ENCODE measurements at places on chromosomes 5 and 9.
A peak's percentile ranks its signal among the peaks of the same experiment; 100 is the strongest.

DNA sequence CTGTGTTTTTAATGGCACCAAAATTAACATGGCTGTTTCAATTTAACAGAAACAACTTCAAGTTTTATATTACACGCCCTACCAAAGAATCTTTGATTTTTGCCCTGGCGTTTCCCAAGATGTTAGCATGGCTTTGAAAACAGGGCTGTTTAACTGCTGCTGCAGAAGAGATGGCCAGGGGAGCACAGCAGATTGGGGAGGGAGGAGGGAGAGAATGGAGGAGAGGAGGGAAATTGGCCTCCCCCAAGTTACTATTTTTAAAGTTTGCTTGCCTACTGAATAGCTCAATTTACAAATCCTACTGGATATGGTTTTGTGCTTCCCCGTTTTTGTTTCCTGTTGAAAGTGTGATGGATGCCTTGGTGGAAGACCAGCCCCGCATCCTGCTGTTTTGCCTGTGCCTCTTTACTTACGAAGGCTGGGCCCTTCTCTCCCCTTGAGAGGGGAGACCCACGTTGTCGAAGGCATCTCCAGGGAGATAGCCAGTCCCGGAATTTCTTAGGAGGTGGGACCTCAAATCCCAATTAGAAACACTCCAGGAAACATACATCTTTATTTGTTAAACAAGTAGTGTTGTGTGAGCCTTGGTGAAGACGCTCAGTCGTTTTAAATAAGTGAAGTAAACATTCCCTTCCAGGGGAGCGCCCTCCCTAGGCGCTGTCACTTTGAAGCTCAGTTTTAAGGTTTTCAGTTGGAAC lies 98.6 kb downstream of the AOPEP start:
- DNase-seq: no peak

DNA sequence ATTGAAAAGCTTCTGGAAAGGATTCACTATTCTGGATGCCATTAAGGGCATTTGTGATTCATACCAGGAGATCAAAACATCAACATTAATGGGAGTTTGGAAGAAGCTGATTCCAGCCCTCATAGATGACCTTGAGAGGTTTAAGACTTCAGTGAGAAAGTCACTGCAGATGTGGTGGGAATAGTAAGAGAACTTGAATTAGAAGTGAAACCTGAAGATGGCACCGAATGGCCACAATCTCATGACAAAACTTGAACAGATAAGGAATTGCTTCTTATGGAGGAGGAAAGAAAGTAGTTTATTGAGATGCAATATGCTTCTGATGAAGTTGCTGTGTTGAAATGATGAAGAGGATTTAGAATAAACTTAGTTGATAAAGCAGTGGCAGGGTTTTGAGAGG lies 254.6 kb upstream of the SLC24A2 start:
- no peak for DNase-seq

- no peak for DNase-seq
Measured at GRCh38 chr5:4868140-4868735, 271.9 kb upstream of the ADAMTS16 start.

- no peak for DNase-seq
Measured at GRCh38 chr5:163094492-163095180, 342.8 kb upstream of the CCNG1 start.

- DNase-seq: no peak
Measured at GRCh38 chr5:67971971-67972821, 243.4 kb upstream of the PIK3R1 start.

GRCh38 chr5:95741458-95741857 lies 10.3 kb downstream of the RHOBTB3 start:
- no peak for DNase-seq

- peak; percentile 35 for DNase-seq
Measured at GRCh38 chr9:134025606-134026541, 593 bp downstream of the BRD3OS start.

DNA sequence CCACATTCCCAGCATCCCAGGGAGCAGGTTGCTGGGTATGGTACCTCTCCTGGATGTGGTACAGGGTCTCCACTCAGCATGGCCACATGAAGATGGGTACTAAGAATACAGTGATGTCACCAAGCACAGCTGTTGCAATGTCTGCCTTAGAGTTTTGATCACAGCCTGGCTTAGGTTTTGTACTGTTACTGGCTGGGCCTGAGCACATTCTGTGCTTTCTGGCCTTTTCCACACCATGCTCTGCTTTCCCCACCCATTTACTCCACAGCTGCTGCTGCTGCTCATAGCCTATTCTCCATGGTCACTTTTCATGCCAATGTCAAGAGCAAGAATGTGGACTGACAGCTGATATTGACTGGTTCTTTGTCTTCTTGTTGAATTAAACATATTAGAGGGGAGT lies 481.9 kb downstream of the ARHGEF28 start:
- no peak for DNase-seq

DNA sequence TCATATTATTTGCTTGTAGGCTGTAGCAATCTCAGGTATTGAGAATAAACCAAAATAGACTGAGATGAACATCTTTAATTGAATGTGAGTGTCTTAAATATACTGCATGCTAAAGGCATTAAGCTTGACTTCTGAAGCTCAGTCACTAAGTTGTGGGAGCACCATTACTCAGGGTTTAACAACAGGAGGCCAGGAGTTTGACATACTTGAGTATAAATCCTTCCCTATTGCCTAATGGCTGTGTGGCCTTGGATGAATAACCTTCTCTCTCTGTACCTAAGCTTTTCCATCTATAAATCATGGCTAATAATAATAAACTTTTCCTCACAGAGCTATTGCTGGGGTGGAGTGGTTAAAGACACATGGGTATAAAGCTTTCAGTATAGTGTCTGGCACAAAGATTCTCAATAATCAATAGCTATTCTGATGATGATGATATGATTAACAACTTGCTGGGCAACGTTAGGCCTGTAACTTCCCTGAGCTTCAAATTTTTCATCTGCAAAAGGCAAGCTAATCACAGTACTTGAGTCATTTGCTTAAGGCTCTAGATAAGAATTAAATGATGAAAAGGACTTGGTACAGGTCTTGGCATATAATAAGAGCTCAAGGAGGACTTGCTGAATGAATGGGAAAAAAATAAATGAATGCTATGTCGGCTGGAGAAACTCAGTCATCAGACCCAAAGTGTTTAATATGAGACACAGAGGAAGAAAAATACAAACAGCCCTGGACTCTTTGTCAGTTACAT lies 174.0 kb upstream of the IL12B start:
- DNase-seq: no peak

DNA sequence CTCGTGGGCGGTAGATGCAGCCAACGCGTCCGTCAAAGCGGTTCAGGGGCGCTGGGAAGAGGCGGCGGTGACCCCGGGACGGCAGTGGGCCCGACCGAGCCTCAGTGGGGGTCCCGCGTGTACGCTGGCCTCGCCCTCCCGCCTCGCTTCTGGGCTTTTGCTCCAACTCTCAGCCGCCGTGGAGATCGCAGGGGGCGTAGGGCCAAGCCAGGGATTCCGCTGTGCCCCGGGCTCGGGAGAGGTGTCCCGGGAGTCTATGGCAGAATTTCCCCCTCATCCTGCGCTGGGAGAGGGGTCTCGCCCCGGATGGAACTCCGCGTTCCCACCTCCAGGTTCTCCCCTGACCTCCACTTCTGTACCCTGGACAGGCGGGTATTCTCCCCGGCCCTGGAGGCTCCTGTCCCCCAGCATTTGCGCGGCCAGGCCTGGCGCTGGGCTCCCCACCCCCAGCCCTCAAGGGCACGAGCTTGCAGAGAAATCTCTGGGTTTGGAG lies 131.9 kb downstream of the MRPL36 start:
- DNase-seq: no peak

- DNase-seq: peak; percentile 37
Measured at GRCh38 chr5:154520861-154521453, 42.9 kb upstream of the HAND1 start.

GRCh38 chr9:129511285-129511900 lies 109.5 kb downstream of the C9orf50 start:
- DNase-seq: no peak

- no peak for DNase-seq
Measured at GRCh38 chr9:127886401-127886972, 9.0 kb upstream of the AK1 start.

- DNase-seq: no peak
Measured at GRCh38 chr9:2496169-2496568, 125.4 kb upstream of the VLDLR start.

DNA sequence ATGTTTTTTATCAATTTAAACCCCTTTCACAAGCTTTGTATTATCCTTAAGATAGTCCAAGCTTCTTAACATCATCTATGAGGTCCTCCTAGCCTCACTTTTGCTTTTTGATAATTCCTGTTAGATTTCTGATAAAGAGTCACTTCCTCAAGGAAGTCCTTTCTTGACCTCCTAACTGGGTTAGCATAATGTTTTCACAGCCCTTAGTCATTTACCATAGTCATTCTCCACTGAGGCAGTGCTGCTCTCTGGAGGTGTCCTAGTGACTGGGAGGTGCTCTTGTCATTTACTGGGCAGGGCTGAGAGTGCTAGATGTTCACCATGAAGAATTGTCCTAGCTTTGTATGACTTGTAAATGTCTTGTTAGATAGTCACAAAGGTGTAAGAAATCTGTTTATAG lies 26.4 kb downstream of the TNPO1 start:
- no peak for DNase-seq

- DNase-seq: no peak
Measured at GRCh38 chr5:66358741-66359140, 214.6 kb downstream of the SREK1 start.

- DNase-seq: peak; percentile 6
Measured at GRCh38 chr9:75866273-75866871, 24.1 kb upstream of the PCSK5 start.

- no peak for DNase-seq
Measured at GRCh38 chr5:92106808-92107207, 723.7 kb upstream of the ARRDC3 start.

DNA sequence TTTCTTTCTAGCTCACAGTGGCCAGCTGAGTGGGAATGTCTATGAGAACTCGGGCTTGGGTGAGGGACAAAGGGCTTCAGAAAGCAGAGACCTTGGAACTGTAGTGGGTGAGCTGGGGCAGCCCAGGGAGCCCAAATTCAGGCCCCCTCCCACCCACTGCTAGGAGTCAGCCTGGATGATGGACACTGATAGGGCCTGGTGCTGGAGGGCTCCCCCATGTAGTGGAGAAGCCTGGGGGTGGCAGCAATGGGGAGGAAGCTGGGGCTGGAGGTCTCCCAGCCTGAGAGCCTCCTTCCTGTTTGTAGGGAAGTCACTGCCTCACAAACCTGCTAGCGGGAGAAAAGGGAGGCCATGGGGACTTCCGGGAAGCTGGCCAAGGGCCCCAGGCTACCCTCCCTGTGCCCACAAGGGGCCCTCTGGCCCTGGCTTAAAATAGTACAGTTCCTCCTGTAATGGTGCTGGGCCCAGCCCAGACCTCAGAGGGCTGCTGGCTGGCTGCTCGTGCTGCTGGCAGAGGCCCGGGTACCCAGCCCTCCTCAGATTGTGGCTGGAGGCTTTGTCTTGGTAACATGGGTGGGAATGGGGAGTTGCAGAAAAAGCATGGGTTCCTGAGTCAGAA lies 6.3 kb upstream of the NR5A1 start:
- DNase-seq: no peak
